ENCODE measurements at places on chromosomes 5 and 9.

DNA sequence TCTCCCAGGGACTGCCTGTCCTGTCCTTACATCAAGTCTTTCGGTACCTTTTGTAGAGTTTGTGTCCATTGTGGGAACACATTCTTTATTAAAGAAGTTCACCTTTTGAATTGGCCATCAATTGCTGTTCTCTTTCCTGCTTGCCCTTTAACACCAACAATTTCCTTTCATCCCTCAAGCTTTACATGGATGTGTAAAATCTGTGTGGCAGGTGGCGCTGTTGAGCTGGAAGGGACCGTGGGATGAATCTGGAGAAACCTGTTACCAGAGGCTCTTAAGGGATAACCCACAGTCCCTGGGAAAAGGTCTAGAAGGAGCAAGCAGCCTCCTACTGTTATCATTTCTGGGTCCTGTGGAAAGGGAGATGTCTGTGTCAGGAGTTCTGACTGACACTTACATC, 7.9 kb upstream of the ZFP62 start:
- peak; percentile 92 for DNase-seq

DNA sequence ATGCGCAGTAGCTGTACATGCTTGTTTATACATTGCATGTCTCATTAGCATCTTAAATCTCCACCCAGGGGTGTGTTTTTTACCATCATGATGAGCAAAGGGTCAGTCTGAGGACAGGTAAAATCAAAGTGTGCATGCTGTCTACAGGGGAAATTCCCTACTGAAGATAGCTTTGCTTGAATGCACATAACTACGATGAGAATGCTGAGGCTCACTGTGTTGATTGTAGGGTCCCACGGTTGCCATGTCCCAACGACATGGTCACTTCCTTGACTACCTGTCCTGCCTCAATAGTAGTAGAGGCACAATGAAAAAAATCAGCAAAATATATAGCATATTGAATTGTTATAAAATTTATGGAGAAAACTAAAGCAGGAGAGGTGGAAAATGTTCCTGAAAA, 95.6 kb upstream of the TUSC1 start:
- no peak for DNase-seq

DNA sequence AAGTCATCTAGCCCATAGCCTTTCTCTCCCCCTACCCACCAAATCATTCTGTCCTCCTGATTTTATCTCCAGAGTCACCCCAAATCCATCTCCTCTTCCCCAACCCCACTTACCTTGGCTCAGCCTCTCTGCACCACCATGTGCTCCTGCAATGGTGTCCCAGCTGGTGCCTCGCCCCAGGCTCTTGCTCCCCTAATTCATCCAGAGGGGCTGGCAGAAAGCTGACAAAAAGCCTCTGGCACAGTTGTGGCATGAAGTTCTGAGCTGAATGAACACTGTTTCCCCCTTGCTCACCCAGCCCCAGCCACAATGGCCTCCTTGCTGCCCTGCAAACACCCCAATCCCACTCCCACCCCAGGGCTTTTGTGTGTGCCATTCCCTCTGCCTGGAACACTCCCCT, 10.2 kb downstream of the RETREG1 start:
- no peak for DNase-seq

GRCh38 chr5:114327987-114328386, 33.9 kb upstream of the KCNN2 start:
- DNase-seq: no peak

DNA sequence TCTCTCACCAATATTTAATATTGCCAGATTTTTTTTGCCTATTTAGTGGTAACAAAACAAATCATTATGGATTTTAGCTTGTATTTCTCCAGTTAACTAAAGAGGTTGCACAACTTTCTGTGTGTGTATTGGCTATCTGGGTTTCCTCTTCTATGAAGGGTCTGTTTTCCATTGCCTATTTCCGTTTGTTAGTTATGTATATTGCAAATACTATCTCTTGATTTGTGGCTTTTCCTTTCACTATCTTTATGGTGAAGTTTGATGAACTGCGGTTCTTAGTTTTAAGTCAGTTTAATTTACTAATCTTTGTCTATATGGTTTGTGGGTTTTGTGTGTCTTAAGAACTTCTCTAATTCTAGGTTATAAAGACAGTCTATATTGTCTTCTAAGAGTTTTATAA, 136.3 kb downstream of the CEP120 start:
- no peak for DNase-seq

GRCh38 chr5:5508391-5508790, 85.9 kb downstream of the ICE1 start:
- DNase-seq: no peak

- no peak for DNase-seq
Observed at GRCh38 chr9:4320021-4320420, 20.2 kb upstream of the GLIS3 start.
